ENCODE measurements at places on chromosomes 5 and 9.
A peak's percentile ranks its signal among the peaks of the same experiment; 100 is the strongest.

DNA sequence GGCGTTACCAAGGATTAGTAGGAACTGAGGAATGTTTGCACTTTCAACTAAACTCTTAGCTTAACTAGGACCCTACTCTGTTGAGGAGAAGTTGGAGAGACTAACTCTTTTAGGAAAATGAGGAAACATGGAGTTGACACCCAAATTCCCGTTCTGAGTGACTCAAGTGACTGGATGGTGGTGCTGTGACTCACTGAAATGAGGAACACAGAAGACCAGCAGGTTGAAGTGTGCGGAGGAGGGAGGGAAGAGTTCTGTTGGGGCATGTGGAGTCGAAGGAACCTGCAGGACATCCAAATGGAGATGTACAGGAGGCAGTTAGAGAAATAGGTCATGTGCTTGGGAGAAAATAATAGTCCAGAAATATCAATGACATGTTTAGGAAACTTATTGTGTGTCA is 8.2 kb downstream of the HEXB start:
- no peak for DNase-seq

GRCh38 chr5:22649074-22649473 is 204.1 kb downstream of the CDH12 start:
- no peak for DNase-seq

DNA sequence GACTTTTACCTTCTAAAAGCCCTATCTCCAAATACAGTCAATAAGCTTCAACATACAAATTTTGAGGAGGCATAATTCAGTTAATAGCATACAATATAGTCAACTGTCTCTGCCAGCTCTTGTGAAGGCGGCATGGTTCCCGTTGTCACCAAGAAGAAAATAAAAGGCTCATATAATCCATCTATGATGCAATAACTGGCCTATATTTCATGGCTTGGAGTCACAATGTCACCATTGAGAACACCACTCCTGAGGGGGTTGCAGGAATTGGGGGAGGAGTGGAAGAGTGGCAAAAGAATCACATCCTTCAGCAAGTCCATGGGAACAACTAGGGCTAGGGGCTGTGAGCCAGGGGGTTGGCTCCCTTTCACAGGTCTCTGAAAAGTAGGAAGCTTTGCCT is 16.0 kb upstream of the ASTN2 start:
- DNase-seq, result no peak

- no peak for DNase-seq
These were observed 444.5 kb downstream of the RAB3C start for GRCh38 chr5:59027145-59027907.

DNA sequence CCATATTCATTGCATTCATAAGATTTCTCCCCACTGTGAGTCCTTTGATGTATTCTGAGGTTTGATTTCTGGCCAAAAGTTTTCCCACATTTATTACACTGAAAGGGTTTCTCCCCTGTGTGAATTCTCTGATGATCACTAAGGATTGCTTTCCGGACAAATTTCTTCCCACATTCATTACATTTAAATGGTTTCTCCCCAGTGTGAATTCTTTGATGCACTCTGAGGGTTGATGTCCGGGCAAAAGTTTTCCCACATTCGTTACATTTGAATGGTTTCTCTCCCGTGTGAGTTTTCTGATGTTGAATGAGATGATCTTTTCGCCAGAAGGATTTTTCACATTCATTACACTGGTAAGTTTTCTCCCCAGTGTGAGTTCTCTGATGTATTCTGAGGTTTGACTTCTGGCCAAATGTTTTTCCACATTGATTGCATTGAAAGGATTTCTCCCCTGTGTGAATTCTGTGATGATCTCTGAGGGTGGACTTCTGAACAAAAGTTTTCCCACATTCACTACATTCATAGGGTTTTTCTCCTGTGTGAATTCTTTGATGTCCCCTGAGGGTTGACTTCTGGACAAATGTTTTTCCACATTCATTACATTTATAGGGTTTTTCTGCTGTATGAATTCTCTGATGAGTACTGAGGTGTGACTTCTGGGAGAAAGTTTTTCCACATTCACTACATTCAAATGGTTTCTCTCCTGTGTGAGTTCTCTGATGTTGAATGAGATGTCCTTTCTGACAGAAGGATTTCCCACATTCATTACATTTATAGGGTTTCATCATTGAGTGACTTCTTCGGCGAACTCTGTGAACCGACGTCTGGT is 18.8 kb downstream of the ZNF510 start:
- no peak for DNase-seq

GRCh38 chr9:12889402-12890106 is 114.7 kb downstream of the LURAP1L start:
- DNase-seq, result no peak

- no peak for DNase-seq
These were observed 334.0 kb downstream of the NFIB start for GRCh38 chr9:13979941-13980318.

DNA sequence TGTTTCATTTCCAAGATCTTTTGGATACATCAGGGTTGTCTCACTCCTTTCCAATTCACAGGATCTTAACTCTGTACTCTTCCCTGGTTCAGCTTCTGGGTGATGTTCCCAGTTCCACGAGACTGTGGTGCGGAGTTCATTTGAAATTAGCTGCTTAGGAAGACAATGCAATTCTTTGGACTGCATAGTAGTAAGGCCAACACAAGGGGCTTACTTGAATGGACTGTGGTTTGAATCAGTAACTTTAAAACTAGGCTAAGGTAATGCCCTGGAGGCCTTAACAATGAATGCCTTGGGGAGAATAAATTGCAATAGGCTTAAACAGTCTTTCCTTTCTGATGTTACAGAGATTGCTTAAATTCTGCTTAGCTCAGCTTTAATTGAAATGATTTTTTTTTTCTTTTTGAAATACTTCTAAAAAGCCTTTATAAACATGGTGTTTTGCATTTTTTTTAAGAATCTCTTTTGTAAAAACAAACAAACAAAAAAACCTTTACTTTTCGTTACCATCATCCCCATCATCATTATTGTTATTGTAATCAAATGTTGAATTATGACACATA is 133.8 kb upstream of the MEF2C start:
- no peak for DNase-seq

- peak; percentile 38 for DNase-seq
These were observed 54.9 kb downstream of the COL15A1 start for GRCh38 chr9:98998441-98999151.

GRCh38 chr9:129383019-129383560 is 205.0 kb upstream of the IER5L start:
- DNase-seq, result no peak

DNA sequence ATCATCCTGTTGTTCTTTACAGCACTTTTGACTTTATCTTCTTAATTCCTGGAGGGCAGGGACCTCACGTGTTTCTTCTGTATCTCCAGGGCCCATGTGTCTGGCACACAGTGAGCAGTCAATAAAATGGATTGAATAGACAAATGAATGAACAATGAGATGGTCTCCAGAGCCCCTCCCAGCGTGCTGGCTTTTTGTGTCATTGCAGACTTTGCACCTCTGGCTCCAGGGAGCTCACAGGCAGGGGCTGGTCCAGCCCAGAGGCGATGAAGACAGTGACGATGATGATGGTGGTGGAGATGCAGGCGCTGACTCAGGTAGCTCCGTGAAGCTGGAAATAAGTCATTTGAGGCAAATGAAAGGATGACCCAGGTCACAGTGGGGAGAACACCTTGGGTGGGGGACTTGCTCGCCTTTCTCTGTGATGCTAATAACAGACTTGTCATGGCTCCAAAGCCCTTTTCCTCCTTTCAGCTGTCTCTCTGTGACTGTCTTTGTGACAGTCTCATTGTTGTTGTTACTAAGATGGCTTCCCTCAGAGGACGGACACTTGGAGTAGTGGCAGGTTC is 30.4 kb upstream of the FABP6 start:
- DNase-seq, result no peak

DNA sequence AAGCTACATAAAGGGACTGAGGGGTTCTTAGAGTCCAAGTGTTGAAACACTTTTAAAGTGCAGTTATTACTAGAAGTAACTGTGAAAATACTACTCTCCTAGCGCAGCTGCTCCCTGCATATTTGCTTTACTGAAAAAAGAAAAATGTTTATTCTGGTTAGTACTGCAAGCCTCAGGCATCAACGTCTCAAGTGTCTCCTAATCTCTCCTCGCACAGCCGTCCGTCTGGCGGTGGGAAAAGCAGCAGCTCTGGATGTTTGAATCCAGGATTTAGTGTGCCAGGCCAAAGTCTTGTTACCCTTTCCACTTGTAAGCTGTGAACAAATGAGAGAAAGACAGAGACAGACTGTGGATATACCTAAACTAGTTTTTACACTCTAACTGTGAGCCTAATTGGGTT is 31.1 kb downstream of the RORB start:
- DNase-seq, result no peak

DNA sequence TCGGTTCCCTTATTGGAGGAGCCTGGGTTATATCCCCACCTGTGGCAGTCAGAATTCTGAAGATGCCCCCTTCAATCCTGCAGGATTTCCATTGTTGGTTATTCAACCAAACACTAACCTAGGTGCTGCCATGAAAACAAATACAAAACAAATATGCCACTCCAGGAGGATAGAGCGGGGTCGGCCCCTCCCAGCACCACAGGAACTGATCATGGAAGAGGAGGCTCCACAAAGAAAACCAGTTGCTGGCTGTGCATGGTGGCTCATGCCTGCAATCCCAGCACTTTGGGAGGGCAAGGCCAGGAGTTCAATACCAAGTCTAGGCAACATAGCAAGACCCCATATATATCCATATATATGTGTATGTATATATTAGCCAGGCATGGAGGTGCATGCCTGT is 13.2 kb upstream of the ADGRD2 start:
- DNase-seq, result no peak

DNA sequence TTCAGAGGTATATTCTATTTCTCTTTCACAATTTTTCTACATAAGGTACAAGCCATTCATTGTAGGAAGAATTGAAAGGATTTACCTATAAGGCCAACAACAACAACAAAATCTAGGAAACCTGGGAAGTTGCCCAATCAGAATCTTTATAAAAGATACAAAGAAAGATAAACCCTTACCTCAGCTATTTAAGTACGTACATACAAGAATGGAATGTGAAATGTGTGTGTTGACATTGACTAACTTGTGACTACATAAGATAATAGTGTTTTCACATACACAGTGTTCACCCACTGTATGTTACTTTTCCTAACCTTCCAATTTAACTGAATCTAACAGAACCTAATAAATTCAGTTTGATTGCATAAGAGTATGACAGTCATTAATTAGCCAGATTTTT is 154.1 kb downstream of the ADAMTS6 start:
- DNase-seq, result no peak
